ENCODE measurements at places on chromosomes 6 and 20. TPM values are rescaled to one million over a fixed set of nuclear protein-coding genes. Genes with fewer than 3 reads are reported as not detected.

CABLES2 gene
- 6.8 TPM for total RNA-seq

TPMT gene
- total RNA-seq, result 5.5 TPM

TNF gene
- total RNA-seq, result 25.0 TPM

MKKS gene
- 13.1 TPM for total RNA-seq

ARMH2 gene
- total RNA-seq, result 2.7 TPM

ENTPD6 gene
- total RNA-seq, result 91.8 TPM

OR12D3 gene
- not detected for total RNA-seq

CTAGE9 gene
- total RNA-seq, result not detected

TCP11 gene
- total RNA-seq, result not detected

SIRPA gene
- total RNA-seq, result 0.44 TPM

SLC17A2 gene
- total RNA-seq, result not detected

FUCA2 gene
- 4.9 TPM for total RNA-seq

CRISP3 gene
- total RNA-seq, result not detected

SEMG1 gene
- not detected for total RNA-seq

NKAPL gene
- total RNA-seq, result not detected

ZNF831 gene
- 23.1 TPM for total RNA-seq

USP49 gene
- 2.5 TPM for total RNA-seq

CCM2L gene
- not detected for total RNA-seq

CST4 gene
- not detected for total RNA-seq

UNC5CL gene
- total RNA-seq, result 7.3 TPM

MOXD1 gene
- 0.13 TPM for total RNA-seq

BCAS1 gene
- total RNA-seq, result 0.76 TPM

SLC22A7 gene
- total RNA-seq, result not detected

RGS19 gene
- total RNA-seq, result 60.1 TPM

MRAP2 gene
- not detected for total RNA-seq

PDE10A gene
- total RNA-seq, result not detected

TULP4 gene
- 84.9 TPM for total RNA-seq

IP6K3 gene
- not detected for total RNA-seq

PTCRA gene
- total RNA-seq, result not detected

SLCO4A1 gene
- total RNA-seq, result 6.0 TPM

UTRN gene
- 130 TPM for total RNA-seq

FRK gene
- total RNA-seq, result 0.02 TPM

TPD52L1 gene
- 0.23 TPM for total RNA-seq

C6orf15 gene
- not detected for total RNA-seq

ASIP gene
- not detected for total RNA-seq

HEY2 gene
- total RNA-seq, result 0.16 TPM

PTK7 gene
- 10.2 TPM for total RNA-seq
